ENCODE measurements at places on chromosomes 1 and 21.

DNA sequence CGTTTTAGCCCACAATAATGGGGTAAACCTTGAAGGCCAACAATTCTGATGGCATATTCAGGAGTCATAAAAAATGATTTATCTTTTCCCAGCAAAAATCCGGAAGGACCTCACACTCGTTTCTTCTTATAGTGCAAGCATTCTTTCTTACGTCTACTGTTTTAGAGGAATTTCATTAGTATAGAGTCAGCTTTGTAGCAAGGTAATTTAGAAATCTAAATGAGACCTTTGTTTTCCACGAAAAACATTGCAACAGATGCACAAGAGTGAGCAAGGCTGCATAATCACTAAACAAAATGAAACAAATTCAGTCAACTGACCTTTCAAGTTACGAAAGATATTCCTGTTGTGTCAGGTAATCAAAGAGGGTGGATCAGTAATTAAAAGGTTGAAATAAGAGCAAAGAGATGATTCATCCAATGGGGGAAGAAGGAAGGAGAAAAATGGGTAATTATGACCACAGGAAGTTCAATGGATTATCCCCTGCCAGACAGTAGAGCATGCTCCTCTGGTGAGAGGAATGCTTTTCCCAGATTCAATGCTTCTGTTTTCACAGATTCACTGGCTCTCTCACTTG lies 560 bp upstream of the CSDE1 start:
- peak; percentile 27 for DNase-seq

- peak; percentile 47 for DNase-seq
Measured at GRCh38 chr1:156750711-156751450, 594 bp downstream of the HDGF start.

DNA sequence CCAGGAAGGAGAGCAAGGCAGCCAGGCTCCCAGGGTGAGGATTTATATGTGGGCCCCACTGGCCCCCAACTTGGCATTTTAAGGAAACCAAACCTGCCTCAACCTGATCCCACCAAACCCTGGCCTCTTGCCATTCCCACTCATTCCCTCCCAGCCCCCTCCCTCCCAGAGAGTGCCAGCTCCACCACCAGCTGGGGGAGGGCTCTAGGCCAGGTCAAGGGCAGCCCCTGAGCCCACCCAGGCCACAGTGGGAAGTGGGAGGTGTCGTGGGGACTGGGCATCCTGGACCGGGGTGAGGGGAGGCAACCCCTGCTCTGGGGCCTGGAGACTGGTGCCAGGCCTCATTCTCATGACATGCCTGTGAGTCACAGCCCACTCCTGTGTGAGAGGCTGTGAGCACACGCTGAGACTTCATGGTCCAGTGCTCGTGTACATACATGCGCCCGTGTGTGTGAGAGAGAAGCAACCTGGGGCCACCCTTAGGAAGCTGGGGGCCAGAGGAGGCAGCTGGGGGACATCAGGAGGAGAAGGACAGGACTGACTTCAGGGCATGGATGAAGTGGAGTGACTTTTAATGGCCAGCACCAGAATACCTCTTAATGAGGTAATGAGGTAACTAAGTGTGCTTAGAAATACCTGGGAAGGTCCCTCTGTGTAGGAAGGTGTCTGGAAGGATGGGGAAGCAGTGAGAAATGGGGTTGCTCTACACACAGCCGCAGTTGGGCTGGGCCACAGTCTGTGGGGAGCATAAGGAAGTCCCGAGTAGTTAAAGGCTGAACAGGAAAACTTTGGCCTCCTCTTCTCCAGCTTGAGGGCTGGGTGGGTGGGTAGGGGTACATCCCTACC lies at the start of gene S100A2:
Gene S100A2 (minus strand): TSS at position 316 of the 846 bp plus-strand sequence. CDS start 1,967 bp downstream, outside the sequence.
- DNase-seq: peak; percentile 98

GRCh38 chr1:53792806-53793205 lies 45.3 kb downstream of the NDC1 start:
- no peak for DNase-seq

GRCh38 chr1:147581459-147581858 lies 40.2 kb downstream of the BCL9 start:
- no peak for DNase-seq

GRCh38 chr1:158972841-158973240 lies 36.9 kb upstream of the IFI16 start:
- DNase-seq: no peak

DNA sequence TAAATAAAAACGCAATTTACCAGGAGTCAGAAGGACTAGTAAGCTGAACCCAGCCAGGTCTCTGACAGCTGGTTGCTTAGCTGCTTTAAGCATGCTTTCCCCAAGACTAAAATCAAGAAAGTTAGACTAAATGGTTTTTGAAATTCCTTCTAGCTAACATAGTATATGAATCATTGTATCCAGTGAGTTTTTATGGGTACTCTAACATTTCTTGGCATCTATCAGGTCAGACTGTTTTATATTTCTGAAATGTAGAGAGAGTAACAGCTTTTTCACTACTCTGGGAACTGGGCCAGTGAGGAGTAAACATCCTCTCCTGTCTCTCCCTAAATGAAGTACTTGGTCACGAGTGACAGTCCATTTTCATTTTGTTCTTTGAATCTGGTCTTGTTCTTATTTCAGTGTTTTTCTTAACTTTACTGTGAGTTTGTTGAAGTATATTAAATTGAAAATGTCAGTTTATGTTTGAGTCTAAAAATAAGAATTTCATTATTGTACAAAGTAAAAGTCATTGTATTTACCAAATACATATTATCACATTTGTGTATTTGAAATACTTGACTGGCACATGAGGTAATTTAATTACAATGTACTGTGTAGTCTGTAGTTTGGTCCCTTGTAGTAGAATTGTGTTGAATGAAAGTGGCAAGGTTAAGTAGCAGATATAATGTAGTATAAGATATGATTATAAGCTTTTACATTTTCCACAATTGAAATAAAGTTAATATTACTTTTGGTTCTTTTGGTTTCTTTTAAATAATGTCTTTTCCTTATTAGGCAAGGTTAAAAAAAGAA lies 47.6 kb downstream of the PKN2 start:
- no peak for DNase-seq

DNA sequence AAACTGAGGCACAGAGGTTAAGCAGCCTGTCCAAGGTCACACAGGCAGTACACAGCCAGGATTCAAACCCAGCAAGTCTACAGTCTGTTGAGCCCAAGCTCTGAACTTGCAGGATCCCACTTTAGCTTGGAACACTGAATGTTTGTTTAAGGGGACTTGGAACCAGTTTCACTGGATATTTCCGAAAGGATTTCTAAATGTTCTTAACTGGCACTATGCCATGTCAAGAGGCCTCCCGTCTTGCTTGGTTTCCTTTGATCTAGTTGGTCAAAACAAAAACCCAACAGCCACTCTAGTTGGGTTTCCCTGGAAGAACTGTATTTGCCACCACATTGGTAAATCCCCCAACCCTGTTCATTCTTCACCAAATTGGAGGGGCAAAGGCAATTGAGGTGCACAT lies 317.6 kb upstream of the KAZN start:
- DNase-seq: no peak

DNA sequence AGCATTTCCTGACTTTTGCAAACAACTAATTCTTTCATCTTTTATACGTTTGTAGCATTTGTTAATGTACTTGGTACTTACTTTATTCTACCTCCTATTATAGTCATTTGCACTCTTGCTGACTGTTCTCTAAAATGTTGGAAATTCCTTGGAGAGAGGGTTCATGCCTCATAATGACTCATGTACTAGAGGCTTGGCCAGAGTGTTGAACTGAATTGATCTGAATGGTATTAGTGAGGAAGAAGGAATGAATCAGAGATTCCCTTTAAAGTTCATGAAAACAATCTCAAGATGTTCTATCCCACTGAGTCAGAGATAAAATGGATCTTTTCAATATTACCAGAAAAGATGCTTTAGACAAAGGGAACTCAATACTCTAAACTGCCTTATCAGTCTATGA lies 383.4 kb downstream of the SEC16B start:
- no peak for DNase-seq

GRCh38 chr1:244601336-244601735 lies 51.6 kb upstream of the DESI2 start:
- no peak for DNase-seq

GRCh38 chr1:161082483-161082882 lies 6.9 kb downstream of the NECTIN4 start:
- no peak for DNase-seq

GRCh38 chr21:29640080-29640508 lies 299.7 kb downstream of the GRIK1 start:
- DNase-seq: peak; percentile 86

GRCh38 chr1:219574484-219575087 lies 38.3 kb downstream of the ZC3H11B start:
- no peak for DNase-seq

DNA sequence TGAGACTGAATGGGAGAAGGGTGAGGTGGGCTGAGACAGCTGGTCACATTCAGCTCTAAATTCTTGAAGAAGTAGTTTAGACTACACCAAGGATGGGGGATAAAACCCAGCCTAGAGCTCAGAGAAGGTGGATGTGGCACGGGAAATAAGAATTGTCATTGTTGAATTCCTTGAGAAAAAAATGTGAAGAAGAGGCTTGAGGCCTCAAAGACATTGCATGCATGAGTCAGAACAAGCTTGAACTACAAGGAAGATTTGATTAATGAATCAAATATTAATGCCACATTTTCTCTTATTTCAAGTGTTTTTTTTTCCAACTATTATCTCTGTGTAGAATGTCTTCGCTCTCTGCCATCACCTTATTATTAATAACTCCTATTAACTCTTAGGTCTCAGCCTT lies 58.9 kb downstream of the MAP3K7CL start:
- DNase-seq: no peak

DNA sequence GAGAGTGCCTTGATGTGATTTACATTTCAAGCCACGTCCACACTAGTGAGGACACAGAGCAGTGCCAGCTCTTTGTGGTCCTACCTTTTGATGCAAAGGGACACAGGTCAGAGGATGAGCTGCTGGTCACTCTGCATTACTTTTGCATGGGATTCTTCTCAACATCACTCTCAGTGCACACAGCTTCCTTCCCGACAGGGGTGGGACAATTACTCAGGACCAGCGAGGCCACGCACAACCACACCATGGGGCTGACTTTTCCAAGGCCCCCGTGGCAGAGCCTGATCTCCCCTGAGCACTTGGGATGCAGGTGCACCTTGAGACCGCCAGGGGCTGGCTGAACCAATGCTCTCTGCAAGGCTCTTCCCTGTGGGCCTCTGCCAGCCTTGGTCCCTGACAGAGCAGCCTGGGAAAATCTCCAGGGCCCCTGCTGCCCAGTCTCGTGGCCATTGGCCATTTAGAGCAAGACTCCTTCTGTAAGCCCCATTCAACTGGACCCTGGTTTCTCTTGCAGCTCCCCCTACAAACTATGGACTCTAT lies 13.2 kb upstream of the PRAMEF12 start:
- no peak for DNase-seq

GRCh38 chr1:57987523-57987922 lies 559.0 kb downstream of the OMA1 start:
- no peak for DNase-seq

GRCh38 chr1:107095647-107096046 lies 39.2 kb downstream of the PRMT6 start:
- DNase-seq: no peak

DNA sequence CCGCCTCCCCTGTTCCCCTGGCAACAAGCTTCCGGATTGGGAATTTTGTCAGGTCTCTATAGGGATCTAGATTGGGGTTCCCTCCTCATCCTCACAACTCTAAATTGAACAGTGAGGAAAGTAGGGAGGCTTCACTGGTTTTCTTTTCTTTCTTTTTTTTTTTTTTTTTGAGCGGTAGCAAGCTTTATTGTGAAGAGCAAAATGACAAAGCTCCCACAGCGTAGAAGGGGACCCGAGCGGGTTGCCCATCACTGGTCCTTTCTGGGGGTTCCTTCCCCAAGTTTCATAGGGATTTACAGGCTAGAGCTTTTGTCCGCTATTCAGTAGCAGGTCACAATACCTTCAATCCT lies 10.3 kb downstream of the ARHGEF2 start:
- DNase-seq: no peak

GRCh38 chr1:33231166-33231565 lies 25.1 kb upstream of the ZNF362 start:
- no peak for DNase-seq

Data from CD14-positive monocyte (primary cell).